Activated naive CD4-positive, alpha-beta T cell treated with Interleukin-2 at 50 U/mL for 16 hours (primary cell): ENCODE measurements at places on chromosomes 5 and 9.

- DNase-seq = no peak
Measured at GRCh38 chr9:109168170-109168569, 1.1 kb upstream of the FRRS1L start.

- no peak for DNase-seq
Measured at GRCh38 chr5:34870382-34870781, 31.4 kb downstream of the TTC23L start.

DNA sequence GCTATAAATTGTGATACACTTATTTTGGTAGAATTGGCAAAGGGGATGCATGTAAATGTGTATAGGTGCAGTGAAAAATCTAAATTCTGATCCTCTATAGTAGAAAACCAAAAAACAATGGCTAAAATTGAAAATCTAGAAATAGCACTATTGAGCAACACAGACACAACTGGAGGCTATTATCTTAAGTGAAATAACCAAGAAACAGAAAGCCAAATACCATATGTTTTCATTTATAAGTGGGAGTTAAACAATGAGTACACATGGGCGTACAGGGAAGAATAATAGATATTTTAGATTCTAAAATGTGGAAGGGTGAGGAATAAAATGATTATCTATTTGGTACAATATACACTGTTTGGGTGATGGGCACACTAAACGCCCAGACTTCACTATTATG, 183.2 kb upstream of the TUSC1 start:
- DNase-seq = no peak

DNA sequence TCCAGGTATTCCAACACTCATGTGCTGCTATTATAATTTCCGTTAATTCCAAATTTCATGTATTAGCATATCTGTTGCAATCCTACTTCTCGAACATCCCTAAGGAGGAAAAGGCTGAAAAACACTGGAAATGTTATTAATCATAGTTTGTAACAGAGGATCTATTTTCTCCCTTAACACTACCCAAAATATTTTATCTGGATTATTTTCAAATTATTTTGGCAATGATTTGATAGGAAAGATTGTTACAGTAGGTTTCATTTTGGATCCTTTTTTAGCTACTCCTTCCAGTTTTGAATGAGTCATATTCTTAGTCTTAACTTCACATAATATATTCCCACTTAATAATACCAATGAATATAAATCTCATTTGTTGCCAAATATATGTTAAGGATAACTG, 13.9 kb upstream of the NAA35 start:
- DNase-seq = no peak

- DNase-seq = no peak
Measured at GRCh38 chr5:66232275-66232674, 88.2 kb downstream of the SREK1 start.
